ENCODE measurements at places on chromosomes 3 and 15.
A peak's percentile ranks its signal among the peaks of the same experiment; 100 is the strongest.

- no peak for DNase-seq
Observed at GRCh38 chr15:37733628-37734027, 200.8 kb upstream of the TMCO5A start.

DNA sequence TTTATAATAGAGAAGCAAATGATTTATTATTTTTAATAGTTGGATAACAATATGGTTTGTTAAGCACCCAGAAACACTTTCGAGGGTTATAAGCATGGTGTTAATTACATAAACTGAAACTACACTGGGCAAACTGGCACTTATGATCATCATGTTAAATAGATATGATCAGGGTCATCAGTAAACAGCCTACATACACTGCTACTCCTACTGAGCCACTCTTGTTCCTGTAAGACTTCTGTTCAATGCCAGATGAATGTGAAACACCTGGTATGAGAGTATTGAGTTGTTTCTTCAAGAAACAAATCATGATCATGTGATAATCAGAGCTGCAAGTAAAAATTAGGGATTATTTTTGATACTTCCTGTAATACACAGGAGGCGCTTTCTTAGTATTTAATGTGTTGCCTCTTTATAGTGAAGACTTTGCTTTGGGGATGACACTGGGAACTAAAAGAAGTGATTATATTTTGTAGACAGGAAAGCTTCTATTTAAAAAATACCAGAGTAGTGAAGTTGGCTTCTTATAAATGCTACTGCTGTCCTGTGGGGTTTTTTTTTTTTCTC is 32.3 kb upstream of the UTS2B start:
- DNase-seq: no peak

DNA sequence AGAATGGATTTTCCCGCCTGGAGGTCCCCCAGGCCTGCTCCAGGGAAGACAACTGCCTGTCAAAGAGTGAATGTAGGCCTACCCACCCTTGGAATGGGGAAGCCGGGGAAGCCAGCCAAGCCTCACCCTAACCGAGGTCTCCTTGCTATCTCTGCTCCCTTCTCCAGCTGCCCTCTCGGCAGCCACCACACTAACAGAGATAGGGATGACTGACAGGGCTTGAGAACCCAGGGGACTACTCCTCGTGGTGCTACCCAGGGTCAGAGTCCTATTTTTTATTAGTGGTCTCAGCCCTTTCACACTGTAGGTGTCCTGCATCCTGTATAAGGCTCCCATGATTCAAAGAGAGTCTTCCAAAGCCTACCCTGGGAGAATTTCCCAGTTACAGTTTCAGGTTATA is 160.6 kb upstream of the CHRM5 start:
- no peak for DNase-seq

GRCh38 chr15:62439543-62440016 is 274.5 kb upstream of the C2CD4B start:
- no peak for DNase-seq

- no peak for DNase-seq
Observed at GRCh38 chr3:90007778-90008499, 900.5 kb downstream of the EPHA3 start.

- no peak for DNase-seq
Observed at GRCh38 chr3:52021489-52022268, 26.0 kb upstream of the RPL29 start.

DNA sequence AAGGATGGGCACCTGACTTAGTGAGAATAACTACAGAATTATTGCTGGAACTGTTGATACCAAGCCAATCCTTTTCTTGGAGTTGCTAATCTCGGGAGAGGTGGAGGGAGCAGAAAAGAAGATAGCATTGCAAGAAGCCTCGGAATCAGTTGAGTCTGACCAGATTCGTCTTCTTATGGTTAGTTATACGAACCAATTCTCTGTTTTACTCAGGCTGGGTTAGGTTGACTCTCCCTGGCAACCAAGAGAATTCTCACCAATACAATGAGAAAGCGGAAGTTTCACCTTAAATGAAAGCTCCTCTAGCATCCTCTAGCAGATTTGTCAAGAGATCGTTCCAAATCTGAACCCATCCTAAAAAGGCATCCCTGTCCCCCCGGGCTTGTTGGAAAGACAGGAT is 43.5 kb upstream of the UBE2E1 start:
- DNase-seq: no peak

- no peak for DNase-seq
Observed at GRCh38 chr3:197311591-197311990, 13.2 kb upstream of the DLG1 start.

DNA sequence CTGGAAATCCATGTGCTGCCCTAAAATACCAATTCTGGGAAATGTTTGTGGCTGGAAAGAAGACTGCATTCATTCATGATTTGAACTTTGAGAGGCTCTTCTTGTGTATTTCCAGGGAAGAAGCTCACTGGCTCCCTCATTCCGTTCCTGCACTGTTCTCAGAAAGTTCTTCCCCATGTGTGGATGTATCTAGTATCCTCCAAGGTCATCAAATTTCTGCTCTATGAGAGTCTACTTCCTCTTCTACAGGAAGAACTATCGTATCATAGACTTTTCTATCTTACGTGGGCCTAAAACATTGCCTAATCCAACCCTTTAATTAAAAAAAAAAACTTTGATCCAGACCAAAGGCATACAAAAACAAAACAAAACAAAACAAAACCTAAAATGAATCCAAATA is 2.9 kb downstream of the CCR3 start:
- no peak for DNase-seq

- no peak for DNase-seq
Observed at GRCh38 chr3:65039754-65040210, 352.0 kb upstream of the ADAMTS9 start.

- DNase-seq: no peak
Observed at GRCh38 chr3:194740859-194741491, 55.3 kb downstream of the FAM43A start.

GRCh38 chr3:18739099-18739433 is 313.9 kb upstream of the SATB1 start:
- DNase-seq: no peak

- peak; percentile 42 for DNase-seq
Observed at GRCh38 chr3:49554633-49555265, 472 bp downstream of the BSN start.

DNA sequence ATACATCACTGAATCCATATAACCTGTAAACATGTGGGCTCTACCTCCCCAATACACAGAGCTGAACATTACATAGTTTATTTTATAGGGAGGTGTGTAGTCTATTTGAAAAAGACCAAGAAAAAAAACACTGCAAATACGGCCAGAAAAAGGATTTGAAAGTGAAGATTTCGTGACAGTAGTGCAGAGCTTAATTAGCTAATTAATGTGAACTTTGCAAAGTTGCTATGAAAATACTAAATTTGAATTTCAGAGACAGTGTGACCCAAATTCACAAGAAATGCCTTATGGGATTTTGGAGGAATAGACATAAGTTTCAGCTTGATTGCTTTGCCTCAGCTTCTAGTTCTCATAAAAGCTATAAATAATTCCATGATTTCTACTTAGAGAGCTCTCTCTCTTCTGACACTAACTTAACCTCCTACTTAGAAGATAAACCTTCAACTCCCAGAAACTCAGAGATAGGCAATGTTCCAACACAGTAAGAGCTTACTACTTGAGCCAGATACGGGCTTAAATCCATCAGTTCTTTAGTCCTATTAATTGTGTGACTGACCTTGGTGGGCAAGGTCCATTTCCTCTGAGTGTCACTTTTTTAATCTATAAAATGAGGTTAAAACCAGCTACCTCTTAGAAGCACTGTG is 87.3 kb upstream of the THBS1 start:
- no peak for DNase-seq

All from T47D (cell line).